ENCODE measurements at places on chromosomes 12 and 14. TPM values are rescaled to one million over a fixed set of nuclear protein-coding genes. Genes with fewer than 3 reads are reported as not detected.

Gene OAS2
- total RNA-seq: 2.2 TPM

Gene RERGL
- 0.79 TPM for total RNA-seq

DNA sequence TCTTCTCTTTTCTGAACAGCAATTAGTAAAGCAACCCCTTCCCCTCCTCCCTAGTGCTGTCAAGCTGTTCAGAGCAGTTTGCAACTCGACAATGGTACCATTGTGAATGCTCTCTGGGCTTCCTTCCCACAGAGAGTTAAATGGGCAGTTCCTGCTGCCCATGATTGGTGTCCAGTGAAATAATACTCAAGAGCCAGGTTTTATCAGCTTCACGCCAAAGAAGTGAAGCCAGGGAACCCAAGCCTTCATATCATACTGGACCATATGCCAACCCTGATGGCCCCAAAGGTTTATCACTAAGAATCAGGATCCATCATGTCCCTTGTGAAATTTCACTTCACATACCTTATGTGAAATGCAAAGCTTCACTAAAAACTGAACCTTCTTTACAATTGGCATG, 24.7 kb downstream of the INSM2 start:
- DNase-seq: no peak

DNA sequence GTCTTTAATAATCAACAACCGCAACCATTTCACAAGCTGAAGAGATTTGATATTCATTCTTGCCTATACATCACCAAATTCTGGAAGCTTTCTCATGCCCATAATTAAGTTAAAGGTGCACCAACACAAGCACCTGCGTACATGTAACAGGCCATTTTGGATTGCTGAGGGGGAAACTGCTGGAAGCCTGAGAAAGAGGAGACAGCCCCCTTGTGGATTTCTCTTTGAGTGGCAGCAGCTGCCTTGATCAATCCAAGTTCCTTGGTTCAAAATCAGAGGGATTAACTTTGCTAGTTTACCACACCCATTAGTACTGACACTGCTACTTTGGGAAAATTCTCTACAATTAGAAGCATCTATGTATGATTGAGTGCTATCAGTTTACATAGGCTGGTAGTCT, 321.1 kb downstream of the NOVA1 start:
- no peak for DNase-seq

GRCh38 chr14:35867280-35867629, 41.1 kb downstream of the BRMS1L start:
- DNase-seq: no peak

DNA sequence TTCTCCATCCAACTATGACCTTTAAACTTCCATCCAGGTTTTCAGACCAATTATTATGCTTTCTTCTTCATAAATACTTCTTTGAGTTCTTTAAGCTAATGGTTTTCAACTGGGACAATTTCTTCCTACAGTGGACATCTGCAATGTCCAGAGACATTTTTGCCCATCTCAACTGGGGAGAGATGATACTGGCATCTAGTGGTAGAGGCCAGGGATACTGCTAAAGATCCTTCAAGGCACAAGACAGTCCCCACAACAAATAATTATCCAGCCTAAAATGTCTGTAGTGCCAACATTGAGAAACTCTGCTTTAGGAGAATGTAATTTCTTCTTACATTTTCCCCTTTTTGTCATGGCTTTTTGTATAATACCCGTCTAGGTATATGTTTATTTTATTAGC, 10.6 kb downstream of the TRHDE start:
- no peak for DNase-seq

- DNase-seq: no peak
Observed at GRCh38 chr12:121358073-121358472, 5.9 kb upstream of the ANAPC5 start.

DNA sequence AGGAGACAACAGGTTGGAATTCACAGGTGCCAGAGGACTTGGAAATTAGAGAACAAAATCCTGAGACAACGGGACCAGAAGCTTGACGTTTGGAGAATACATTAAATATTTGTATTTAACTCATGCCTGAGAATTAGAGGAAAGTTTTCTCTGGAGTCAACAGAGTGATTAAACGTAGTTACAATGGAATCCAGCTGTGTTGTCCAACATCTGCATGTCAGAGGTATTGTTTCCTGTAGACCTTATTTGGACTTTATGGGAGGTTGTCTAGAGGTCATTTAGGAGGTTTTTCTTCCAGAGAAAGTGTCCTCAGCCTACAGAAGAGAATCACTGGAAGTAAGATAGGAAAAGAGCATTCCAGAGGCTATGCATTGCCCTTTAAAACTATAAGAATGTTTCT, 45.1 kb upstream of the RERGL start:
- DNase-seq: peak; percentile 11

DNA sequence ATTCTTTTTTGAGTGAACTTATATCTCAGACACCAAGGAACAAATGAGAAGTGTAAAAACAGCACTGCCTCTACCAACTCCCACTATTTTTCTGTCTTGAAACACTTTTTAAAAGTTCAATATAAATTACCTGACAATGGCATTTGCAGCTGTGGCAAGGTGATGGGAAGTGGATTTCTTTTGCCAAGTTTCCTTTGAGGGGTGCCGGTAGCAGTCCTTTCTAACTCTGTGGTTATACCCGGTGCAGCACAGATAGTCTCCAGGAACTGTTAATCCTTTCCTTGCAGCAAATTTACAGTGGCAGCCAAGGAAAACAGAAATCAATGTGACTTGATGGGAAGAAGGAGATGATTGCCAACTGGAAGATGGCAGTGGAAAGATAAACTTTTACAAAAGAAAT, 243.7 kb downstream of the BCAT1 start:
- no peak for DNase-seq

DNA sequence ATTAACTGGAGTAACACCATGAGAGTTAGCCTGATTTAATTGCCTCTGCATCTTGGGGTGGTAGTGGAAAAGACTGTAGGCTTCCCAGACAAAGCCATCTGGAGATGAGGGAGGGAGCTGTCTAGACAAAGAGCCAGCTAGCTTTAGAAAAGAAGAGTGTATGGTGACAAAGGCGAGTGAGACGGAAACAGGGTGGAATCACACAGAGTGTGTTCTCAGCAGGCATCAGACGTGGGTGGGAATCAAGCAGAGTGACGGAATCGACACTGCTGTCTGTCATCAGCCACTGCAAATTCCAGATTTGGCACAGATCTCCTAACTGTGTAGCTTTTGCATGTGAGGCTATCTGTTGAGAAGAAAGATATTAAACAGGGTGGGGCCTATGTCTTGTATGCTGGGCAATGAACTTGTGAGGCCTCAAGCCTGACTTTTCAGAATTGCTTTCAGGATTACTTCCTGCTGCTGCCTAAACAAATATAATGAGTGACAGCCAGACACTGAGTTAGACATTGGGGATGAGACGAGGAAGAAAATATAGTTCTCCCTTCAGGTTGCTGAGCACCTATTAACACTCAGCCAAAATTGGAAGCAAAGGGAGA, 236.5 kb upstream of the GRIP1 start:
- peak; percentile 30 for DNase-seq

- DNase-seq: peak; percentile 50
Observed at GRCh38 chr12:32455607-32456071, 56.3 kb downstream of the FGD4 start.

DNA sequence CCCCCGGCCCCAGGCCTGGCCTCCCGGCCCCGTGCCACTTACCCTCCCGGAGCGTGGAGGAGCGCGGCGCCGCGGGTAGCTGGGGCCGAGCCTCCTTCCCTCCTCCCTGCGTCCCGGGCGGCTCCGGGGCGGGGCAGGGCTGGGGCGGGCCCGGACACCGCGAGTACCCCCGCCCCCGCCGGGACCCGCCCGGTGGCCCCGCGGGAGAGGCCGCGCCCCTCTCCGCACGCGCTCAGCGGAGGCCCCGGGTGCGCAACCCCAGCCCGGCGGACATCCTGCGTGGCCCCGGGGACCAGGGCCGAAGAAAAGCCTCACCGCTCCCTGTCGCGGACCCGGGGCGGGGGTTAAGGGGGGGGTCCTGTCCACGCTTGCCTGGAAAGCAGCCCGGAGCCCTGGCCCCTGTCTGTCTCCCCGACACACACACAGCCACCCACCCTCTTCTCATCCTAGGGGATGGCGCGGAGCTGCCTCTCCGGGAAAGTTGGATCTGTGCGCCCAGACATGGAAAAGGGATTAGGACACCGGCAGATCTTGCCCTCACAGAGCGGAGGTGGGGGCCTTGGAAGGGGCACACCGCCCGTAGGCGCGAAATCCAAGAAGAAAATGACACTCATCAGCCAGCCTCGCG, at the start of gene SYNE3:
Gene SYNE3, minus strand, starts transcription at position 97 of the 628 bp plus-strand sequence. CDS start 40,829 bp downstream, outside the sequence.
- no peak for DNase-seq

Data from skin of body (tissue), 3 donors.